Activated CD4-positive, alpha-beta T cell treated with anti-CD3 and anti-CD28 coated beads for 36 hours (primary cell): ENCODE measurements at places on chromosomes 2 and 18.

GRCh38 chr18:56678836-56679565 is 27.8 kb downstream of the WDR7 start:
- no peak for DNase-seq
- H3K4me1 ChIP-seq: peaks cover 2% of the 10 kb centered on the region
- H3K36me3 ChIP-seq: peaks cover 18% of the 10 kb centered on the region
- H3K27me3 ChIP-seq: no peaks in the 10 kb centered on the region
- no peak overlapping the region for H3K27ac ChIP-seq
- no peak overlapping the region for H3K4me3 ChIP-seq

DNA sequence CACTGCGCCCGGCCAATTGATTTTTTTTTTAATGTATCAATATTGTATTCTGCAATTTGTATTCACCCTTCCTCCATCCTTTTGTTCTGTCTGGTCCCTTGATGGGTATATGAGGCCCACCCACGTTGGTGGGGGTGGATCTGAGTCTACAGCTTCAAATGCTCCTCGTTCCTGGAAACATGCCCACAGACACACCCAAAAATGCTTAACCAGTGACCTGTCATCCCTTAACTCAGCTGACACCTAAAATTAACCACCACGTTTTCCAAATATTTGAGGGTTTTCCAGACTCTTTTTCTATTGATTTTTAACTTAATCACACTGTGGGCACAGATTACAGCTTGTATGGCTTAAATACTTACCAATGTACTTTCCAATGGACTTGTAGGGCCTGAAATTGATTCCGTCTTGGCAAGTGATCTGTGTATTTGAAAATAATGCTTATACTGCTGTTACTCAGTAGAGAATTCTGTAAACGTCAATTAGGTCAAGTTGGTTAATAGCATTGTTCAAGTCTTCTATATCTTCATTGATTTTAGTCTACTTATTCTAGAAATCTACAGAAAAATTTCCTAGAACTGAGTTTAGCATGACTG is 34.4 kb upstream of the CYP27C1 start:
- no peak for DNase-seq
- no peak overlapping the region for H3K27ac ChIP-seq
- no peaks in the 10 kb centered on the region for H3K27me3 ChIP-seq

- H3K36me3 ChIP-seq: no peaks in the 10 kb centered on the region
- no peak overlapping the region for H3K4me3 ChIP-seq
- no peaks in the 10 kb centered on the region for H3K27me3 ChIP-seq
- no peaks in the 10 kb centered on the region for H3K4me1 ChIP-seq
- H3K27ac ChIP-seq: no peak overlapping the region
These were observed 235.1 kb upstream of the ZNF804A start for GRCh38 chr2:184363213-184363612.

DNA sequence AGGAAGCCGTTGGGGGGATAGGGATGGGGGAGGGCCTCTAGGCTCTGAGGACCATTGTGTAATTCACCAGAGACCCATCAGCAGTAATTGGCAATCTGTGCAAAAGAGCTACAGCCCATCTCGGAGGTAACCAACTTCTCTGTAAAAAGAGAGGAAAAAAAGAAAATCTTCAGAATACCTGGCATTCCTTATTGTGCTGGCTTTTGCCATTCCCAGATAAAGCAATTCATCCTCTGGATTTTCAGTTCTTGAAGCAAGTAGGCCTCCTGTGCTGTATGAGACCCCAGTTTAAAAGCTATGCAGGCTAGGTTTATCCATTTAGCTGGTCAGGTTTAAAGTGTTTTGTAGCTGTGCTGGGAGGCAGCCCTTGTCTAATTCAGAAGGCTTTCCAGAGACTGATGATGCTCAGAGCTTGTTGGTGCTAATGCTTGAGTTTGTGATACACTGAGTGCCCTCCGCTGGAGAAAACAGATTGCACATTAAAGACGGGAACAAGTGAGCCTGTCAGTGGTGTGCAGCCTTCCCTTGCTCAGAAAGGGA is at the start of gene LRRTM4:
TSS of gene LRRTM4 (minus strand) at position 446 of the 540 bp plus-strand sequence.
- no peak within 1 kb of the TSS for H3K4me3 ChIP-seq
- no peak for DNase-seq
- H3K4me1 ChIP-seq: no peaks in the 10 kb centered on the region
- H3K36me3 ChIP-seq: no peaks in the 10 kb centered on the region
- H3K27me3 ChIP-seq: no peaks in the 10 kb centered on the region

DNA sequence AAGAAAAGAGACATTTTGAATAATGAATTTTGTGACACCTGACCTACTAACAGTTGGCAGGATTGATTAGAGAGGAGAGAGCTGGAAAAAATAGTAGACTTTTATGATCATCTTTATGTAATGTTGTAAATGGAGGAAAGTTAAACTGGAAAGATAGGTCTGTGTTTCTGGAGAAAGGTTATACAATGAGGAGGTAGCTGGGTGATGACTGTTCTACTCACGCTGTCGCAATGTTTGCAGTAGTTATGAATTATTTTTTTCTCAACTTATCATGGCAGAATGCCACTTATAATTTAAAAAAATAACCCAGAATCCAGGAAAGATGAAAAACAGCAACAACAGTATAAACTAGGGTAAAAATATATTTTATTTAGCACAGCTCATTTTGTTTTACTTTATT is 364.9 kb downstream of the SPAG16 start:
- no peaks in the 10 kb centered on the region for H3K27me3 ChIP-seq
- H3K27ac ChIP-seq: no peak overlapping the region
- H3K4me1 ChIP-seq: no peaks in the 10 kb centered on the region
- no peak overlapping the region for H3K4me3 ChIP-seq

GRCh38 chr18:46152436-46152807 is 48.2 kb downstream of the HAUS1 start:
- H3K36me3 ChIP-seq: no peaks in the 10 kb centered on the region
- peaks cover 55% of the 10 kb centered on the region for H3K4me1 ChIP-seq
- no peak overlapping the region for H3K4me3 ChIP-seq
- no peak overlapping the region for H3K27ac ChIP-seq
- H3K27me3 ChIP-seq: no peaks in the 10 kb centered on the region
- DNase-seq: no peak

GRCh38 chr2:217147818-217148217 is 288.0 kb upstream of the TNP1 start:
- no peak overlapping the region for H3K4me3 ChIP-seq
- peaks cover 12% of the 10 kb centered on the region for H3K27me3 ChIP-seq
- no peaks in the 10 kb centered on the region for H3K36me3 ChIP-seq
- no peak overlapping the region for H3K27ac ChIP-seq

- no peak overlapping the region for H3K4me3 ChIP-seq
- H3K36me3 ChIP-seq: no peaks in the 10 kb centered on the region
- DNase-seq: no peak
- H3K27me3 ChIP-seq: no peaks in the 10 kb centered on the region
- H3K4me1 ChIP-seq: no peaks in the 10 kb centered on the region
These were observed 90.1 kb upstream of the FAM136A start for GRCh38 chr2:70391988-70392387.

DNA sequence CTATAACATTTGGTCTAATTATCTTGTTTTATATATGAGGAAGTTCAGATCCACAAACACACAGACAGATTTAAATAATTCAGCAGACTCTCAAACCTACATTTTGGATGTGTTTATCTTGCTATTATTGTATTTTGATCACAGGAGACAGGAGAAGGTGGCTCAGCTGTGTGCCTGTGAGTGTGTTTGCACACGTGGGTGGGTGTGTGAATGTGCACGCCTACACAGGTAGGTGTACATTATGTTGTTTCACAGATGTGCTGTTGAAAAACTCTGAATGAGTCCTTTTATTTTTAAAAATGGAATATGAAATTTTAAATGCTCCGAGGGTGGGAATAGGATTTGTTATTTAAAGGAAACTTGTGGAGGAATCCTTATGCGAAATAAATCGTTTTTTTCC is 183.4 kb downstream of the PRKCE start:
- H3K27ac ChIP-seq: no peak overlapping the region

DNA sequence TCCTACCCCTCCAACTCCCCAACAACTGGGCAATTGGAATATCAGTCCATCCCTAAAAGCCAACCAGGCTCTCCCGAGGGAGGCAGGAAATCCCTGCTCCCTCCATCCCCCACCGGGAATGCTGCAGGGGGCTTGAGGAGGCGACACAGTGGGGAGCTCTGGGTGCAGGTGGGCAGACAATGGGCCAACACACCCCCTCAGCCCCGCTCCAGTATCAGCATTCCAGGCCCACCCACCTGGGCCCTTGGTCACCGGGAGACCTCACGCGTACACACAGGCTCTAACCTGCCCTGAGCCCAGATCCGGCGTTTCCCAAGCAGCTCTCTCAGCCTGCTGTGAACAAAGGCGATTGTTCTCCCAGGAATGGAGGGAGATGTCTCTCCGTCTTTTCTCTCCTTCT is 37.6 kb upstream of the FZD7 start:
- no peak for DNase-seq
- no peak overlapping the region for H3K27ac ChIP-seq
- H3K27me3 ChIP-seq: no peaks in the 10 kb centered on the region
- no peaks in the 10 kb centered on the region for H3K36me3 ChIP-seq
- no peak overlapping the region for H3K4me3 ChIP-seq

DNA sequence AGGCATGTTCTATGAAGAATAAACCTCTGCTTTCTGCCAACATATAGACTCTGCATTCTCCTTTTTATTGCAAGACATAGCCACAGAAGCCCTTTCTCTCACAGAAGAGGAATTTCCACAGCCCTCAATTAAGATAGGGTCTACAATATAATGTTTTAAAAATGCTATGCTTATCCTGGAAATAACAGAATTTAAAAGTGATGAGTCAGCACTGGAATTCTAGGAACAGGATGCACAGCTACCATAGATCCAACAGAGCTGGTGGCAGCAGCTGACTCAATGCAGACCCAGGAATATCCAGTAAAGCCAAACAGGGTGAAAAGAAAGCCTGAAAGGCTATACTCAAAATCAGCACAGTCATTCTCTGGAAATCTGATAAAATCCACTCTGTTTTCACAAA is 866.9 kb downstream of the TRIB2 start:
- no peaks in the 10 kb centered on the region for H3K27me3 ChIP-seq
- no peak overlapping the region for H3K27ac ChIP-seq
- no peak overlapping the region for H3K4me3 ChIP-seq

- no peaks in the 10 kb centered on the region for H3K27me3 ChIP-seq
- no peaks in the 10 kb centered on the region for H3K36me3 ChIP-seq
- no peaks in the 10 kb centered on the region for H3K4me1 ChIP-seq
- H3K4me3 ChIP-seq: no peak overlapping the region
- DNase-seq: no peak
- H3K27ac ChIP-seq: no peak overlapping the region
These were observed 1257.7 kb upstream of the CDH2 start for GRCh38 chr18:29434650-29435049.

GRCh38 chr2:237686659-237687136 is 59.3 kb downstream of the LRRFIP1 start:
- H3K27ac ChIP-seq: peak overlapping the region; percentile 59
- no peak for DNase-seq

DNA sequence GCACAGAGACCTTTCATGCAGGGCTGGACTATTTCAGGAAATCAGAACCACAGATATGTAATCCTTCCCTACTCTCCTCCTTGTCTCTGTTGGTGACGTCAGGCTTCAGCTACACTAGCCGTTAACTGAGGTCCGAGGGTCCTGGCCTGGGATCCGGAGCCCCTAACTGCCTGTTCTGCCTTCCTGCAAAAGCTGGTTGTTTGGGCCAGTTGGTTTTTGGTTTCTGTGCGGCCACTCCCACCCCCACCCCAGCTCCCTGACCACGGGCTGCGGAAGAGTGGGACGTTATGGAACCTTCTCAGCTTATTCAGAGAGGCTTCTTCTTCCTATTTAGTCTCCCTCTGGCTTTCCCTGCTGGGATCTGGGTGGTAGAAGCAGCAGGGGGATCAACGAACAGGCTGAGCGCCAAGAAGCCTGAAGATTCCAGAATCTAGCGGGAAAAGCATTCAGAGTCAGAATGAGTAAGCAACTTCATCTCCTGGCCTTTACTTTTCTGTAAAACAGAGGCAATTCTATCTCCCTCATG is 49.3 kb upstream of the ROCK2 start:
- no peak for DNase-seq
- H3K27me3 ChIP-seq: peaks cover 2% of the 10 kb centered on the region
- no peak overlapping the region for H3K4me3 ChIP-seq
- no peaks in the 10 kb centered on the region for H3K36me3 ChIP-seq
- no peak overlapping the region for H3K27ac ChIP-seq
- H3K4me1 ChIP-seq: no peaks in the 10 kb centered on the region

DNA sequence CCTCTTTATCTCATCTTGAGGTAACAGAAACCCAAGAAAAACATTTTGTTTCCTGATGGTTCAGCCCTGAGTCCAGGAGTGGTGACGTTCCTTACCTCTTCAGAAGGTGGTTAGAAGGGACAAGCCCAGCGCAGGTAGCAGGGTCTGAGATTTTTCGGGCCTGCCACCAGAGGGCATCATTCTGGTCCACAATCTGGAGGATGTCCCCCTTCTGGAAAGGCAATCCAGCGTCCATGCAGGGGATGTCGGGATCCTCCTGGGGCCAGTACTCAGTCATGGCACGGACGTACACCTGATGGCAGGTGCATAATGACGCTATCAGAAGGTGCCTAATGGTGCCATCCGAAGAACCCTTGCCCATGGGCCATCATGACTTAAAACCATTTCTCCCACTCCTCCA is 17.7 kb downstream of the MPP4 start:
- H3K36me3 ChIP-seq: no peaks in the 10 kb centered on the region
- DNase-seq: peak; percentile 41
- no peaks in the 10 kb centered on the region for H3K4me1 ChIP-seq
- H3K27me3 ChIP-seq: peaks cover 3% of the 10 kb centered on the region

DNA sequence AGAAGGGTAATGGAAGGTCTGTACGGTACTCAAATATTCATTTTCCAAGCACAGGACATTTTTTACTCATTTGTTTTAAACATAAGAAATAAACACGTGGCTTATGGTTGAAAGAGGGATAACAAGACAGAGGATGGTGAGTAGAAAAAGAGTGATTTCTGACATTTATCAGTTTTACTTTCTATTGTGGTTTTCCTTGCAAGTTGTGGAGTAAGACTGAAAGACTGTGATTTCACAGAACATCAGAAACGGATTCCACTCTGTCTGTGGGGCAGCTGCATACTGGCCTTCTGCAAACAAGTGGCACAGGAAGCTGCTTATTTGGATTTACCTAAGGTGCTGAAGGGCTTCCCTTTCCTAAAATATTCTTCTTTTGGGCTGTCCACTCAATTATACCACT is 122.2 kb upstream of the ITGB6 start:
- no peak overlapping the region for H3K4me3 ChIP-seq
- no peaks in the 10 kb centered on the region for H3K27me3 ChIP-seq
- peak; percentile 56 for DNase-seq
- peaks cover 12% of the 10 kb centered on the region for H3K36me3 ChIP-seq

- DNase-seq: no peak
- H3K36me3 ChIP-seq: no peaks in the 10 kb centered on the region
- no peak overlapping the region for H3K4me3 ChIP-seq
- H3K27me3 ChIP-seq: no peaks in the 10 kb centered on the region
These were observed 7.7 kb downstream of the KIF1A start for GRCh38 chr2:240812301-240812680.

GRCh38 chr18:28716338-28716737 is 539.4 kb upstream of the CDH2 start:
- no peak overlapping the region for H3K27ac ChIP-seq
- no peaks in the 10 kb centered on the region for H3K4me1 ChIP-seq
- no peaks in the 10 kb centered on the region for H3K27me3 ChIP-seq

GRCh38 chr18:31828613-31829012 is 67.9 kb upstream of the SLC25A52 start:
- no peak for DNase-seq
- no peaks in the 10 kb centered on the region for H3K27me3 ChIP-seq
- peaks cover 37% of the 10 kb centered on the region for H3K36me3 ChIP-seq
